Stimulated activated CD4-positive, alpha-beta T cell treated with anti-CD3 and anti-CD28 coated beads, Interleukin-12 subunit alpha, Interleukin-12 subunit beta, amount 100 ng/mL, for 48 hours (primary cell): ENCODE measurements at places on chromosomes 7 and 10.

DNA sequence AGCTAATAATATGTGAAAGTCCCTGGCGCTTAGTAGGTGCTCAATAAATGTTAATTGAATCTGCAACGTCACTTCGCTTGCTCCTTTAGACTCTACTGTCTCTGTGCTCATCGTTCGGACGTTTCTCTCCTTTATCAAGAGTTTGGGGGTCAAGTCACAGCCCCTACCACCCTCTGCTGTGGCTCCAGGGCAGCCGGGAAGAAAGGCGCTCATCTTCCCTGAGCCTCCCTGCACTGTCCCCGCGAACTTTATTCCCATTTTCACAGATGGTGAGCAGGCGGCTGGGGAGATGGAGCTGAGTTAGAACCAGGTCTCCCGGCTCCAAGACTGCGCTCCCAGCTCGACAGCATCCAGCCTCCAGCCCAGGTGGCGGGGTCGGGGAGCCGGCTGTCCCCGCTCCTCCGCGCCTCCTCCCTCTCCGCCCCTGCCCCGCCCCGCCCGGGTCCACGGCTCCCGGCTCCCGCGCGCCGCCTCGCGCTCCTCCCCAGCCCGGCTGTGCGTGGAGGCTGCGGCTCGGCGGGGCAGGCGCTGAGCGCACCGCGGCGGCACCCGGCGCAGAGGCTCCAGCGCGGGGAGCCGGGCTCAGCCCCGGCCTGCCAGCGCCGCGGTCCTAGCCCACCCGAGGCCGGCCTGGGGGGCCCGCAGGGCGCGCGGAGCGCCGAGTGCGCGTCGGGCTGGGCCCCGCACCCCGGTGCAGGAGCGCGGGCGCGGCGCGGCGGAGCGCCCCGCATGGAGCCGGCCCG is at the start of gene CLEC2L:
TSS of gene CLEC2L (plus strand) at position 487 of the 743 bp plus-strand sequence. CDS start at position 730, 243 bp downstream.
- DNase-seq = no peak

- no peak for DNase-seq
Observed at GRCh38 chr7:86592185-86592584, 51.5 kb upstream of the GRM3 start.

DNA sequence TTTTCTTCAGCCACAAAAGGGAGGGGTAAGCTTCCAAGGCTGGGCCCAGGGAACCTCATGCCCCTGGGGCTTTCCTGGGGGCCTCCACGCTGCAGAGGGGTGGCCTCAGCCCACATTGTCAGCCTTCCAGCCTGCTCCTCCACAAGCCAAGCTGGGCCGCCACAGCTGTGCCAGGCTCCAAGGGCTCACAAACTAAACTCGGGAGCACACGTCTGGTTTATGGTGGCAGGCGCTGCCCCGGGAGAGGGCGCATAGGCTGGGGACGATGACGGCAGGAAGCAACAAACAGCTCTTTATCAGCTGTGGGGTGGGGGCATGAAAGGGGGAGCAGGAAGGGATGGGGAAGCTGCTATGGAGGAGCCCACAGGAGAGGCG is 6.3 kb upstream of the CDH23 start:
- no peak for DNase-seq

- no peak for DNase-seq
Observed at GRCh38 chr7:99248391-99249095, 24.1 kb upstream of the MYH16 start.

- no peak for DNase-seq
Observed at GRCh38 chr7:105027176-105027853, 13.3 kb downstream of the KMT2E start.

DNA sequence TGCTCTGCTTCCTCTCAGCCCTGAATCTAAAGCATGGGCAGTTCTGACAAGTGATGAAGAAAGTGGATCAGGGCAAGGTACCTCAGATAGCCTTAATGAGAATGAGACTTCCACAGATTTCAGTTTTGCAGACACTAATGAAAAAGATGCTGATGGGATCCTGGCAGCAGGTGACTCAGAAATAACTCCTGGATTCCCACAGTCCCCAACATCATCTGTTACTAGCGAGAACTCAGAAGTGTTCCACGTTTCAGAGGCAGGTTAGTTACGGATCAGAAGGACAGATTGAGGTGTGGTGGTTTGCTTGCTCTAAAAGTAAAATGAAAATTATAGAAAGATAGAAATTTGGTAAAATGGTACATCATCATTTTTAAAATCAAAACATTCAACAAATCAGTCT is 130.4 kb downstream of the AASS start:
- DNase-seq = no peak

DNA sequence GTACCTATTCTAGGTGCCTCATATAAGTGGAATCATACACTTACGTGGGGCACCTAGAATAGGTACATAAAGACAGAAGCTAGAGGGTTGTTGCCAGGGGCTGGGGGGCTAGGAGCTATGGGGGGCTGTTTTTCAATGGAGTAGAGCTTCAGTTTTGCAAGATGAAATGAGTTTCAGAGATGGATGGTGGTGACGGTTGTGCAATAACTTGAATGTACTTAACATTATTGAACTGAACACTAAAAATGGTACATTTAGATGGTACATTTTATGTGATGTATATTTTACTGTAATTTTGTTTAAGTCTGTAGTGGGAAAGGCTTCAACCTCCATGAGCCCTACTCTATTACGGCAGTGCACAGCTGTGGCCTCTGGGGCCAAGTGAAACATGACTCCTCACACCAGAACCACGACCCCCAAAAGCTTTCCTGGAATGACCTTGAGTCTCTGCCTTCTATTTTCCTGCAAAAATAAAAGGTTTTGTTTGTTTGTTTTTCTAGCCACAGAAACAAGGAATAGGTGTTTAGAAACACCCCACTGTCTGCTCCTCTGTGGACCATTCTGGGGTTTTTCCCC is 147.3 kb upstream of the PLXNA4 start:
- no peak for DNase-seq

GRCh38 chr10:130430852-130431704 is 294.9 kb downstream of the GLRX3 start:
- DNase-seq = no peak

- no peak for DNase-seq
Observed at GRCh38 chr7:22411977-22412693, 55.2 kb upstream of the RAPGEF5 start.

DNA sequence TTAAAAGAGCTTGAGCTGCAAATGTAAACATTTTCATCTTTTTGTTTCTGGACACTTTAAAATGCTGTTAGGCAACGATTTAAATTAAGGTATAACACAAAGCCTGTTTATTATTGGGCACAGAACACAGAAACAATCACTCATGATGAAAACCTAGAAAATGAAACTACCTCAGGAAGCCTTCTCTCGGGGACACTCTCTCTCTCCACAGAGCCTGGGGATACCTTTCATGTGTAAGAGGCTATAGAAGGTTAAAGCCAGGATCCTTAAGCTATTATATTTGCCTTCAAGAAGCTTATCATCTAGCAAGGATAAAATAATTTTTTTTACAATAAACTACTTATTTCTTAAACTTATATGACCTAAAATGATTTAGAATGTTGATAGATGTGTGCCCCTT is 194.1 kb downstream of the SKAP2 start:
- DNase-seq = no peak

DNA sequence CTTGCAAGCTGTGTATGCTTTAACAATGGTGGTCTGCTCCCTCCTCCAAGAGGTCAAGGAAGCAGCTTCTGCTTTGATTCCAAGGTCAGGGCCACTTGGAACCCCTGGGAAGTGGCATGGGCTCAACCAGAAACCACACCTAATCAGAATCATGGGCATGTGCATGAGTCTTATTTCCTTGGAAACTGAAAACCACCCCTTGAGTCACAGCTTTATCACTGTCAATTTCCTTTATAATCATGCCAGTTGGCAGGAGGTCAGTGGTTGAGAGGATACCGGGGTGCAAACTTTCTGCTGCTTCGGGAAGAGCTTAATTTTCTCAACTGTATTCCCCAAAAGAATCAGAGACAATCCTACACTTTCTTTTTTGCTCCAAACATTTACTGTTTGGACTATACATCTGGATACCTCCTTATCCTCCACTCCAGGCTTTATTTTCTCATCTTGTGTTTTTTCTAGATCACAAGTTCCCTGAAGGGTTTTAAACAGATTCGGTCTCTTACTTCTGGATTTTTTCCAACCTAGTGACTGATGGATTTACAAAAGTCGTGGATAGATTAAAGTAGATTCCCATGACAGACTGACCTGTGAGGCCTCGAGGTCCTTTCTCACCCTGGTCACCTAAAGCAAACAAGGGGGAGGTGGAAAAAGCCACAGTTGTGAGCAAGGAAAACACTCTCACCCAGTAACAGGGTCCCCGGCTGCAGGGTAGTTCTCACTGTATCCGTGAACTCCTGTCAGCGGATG is 36.0 kb downstream of the COL17A1 start:
- no peak for DNase-seq

- DNase-seq = no peak
Observed at GRCh38 chr7:141704741-141705140, 2.8 kb upstream of the DENND11 start.

DNA sequence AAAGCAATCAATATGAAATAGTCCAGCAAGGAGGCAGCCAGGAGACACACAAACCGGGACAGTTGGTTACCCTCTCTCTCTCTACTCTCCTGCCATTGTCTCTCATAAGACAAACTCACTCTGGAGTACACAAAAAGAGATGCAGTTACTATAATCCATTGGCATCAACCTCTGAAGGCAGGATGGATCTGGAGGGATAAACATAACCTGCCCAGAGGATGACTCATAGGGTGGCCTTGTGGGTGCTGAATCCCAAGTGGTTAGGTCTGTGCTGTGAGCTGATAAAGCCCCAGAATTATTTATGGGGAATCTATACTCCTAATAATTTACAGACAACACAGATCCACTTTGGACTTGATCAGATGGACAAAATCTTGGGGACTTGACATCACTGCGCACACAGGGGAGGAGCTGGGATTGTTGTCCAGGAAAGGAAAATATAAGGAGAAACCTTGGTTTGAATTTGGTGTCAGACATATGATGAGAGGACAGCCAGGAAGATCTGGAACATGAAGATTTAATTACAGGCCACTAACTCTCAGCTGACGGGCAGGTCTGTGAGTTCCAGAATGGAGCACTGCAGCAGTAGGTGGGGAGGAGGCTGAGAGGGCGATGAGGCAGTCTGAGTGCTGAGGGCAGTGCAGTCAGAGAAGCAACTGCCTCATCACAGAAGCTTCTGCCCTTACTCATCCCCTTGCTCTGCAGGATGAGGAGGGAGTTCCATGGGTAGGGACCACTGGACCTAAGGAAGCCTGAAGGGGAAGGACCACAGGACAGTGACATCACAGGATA is 113.9 kb upstream of the PRSS58 start:
- DNase-seq = no peak

DNA sequence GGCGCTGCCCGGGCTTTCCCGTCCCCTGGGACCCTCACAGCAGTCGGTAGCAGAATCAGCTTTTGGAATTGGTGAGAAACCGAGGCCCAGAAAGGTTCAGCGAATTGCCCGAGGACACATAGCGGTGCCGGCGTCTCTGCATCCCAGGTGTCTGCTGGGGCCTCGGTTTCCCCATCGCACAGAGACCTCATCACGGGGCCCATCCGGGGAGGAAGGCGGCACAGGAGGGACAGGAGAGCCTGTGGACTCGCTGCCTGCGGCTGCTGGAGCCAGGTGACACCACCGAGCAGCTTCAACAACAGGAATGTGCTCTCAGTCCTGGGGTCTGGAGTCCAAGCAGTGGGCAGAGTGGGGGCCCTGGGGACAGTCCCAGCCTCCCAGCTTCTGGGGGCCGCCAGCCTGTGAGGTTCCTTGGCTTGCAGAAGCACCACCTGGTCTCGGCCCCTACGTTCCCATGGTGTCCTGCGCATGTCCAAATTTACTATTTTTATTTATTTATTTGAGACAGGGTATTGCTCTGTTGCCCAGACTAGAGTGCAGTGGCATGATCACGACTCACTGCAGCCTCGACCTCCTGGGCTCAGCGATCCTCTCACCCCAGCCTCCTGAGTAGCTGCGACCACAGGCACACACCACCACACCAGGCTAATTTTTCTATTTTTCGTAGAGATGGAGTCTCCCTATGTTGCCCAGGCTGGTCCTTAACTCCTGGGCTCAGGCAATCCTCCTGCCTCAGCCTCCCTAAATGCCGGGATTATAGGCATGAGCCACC is 539 bp upstream of the COX19 start:
- no peak for DNase-seq

GRCh38 chr7:74252893-74253292 is 1.3 kb downstream of the RFC2 start:
- DNase-seq = no peak

DNA sequence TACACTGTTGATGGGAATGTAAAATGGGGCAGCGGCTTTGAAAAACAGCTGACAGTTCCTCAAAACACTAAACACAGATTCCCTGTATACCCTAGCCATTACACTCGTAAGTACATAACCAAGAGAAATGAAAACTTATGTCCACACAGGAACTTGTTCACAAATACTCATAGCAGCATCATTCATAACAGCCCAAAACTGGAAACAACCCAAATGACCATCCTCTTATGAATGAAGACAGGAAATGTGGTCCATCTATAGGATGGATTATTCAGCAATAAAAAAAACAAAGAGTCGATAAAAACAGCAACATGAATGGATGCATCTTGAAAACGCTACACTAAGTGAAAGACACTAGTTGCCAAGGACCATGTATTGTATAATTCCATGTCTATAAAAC is 23.7 kb downstream of the NMT2 start:
- no peak for DNase-seq

DNA sequence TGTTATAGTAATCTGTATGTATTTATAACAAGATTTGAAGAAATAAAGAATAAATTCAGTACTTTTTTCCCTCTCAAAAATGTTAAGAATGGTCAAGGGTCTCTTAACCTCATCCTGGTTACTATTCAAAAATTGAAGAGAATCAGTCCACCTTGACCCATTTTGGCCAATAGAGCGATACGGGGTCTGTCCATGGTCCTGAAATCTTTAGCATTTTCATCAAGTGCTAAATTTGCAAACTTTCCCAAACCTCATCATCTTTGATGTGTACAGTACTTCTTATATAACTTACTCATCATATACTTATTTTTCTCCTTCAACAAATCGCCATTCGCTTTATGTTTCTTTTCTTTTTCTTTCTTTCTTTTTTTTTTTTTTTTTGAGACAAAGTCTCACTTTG is 23.6 kb downstream of the TMEM178B start:
- no peak for DNase-seq

DNA sequence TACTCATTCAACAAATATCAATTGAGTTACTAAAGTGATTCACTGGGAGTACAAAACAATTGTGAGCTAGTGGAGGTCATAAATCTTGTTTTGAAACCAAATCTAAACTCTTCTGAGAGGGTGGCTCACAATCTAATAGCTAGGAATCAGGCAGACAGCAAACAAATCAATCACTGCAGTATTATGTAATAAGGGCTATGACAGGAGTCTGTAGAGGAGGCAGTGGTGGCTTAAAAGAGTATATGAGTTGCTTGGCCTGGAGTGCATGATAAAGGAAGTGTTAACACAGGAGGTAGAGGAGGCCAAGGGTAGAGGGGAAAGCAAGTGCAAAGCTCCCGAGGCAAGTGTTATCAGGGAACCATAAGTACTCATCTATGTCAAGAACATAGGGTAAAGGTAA is 16.5 kb downstream of the MYPN start:
- DNase-seq = no peak
